A549 treated with GW870086 at 1 μM for 4 hours (cell line): ENCODE measurements at places on chromosomes 7 and 10. TPM values are rescaled to one million over a fixed set of nuclear protein-coding genes. Genes with fewer than 3 reads are reported as not detected.

Gene EEPD1
- total RNA-seq = 57.7 to 64.9 TPM (median 61.0 TPM) in 5 replicates

Gene WEE2
- total RNA-seq = not detected in 5 replicates

Gene FEZF1
- not detected in 5 replicates for total RNA-seq

Gene SH2D4B
- 0.10 to 0.13 TPM in 2 of 5 replicates, not detected in the others for total RNA-seq

Gene MSS51
- 0.23 to 0.44 TPM (median 0.39 TPM) in 5 replicates for total RNA-seq

Gene DENND10
- 43.3 to 61.7 TPM (median 56.1 TPM) in 5 replicates for total RNA-seq
